ENCODE measurements at places on chromosomes 5 and 9.

DNA sequence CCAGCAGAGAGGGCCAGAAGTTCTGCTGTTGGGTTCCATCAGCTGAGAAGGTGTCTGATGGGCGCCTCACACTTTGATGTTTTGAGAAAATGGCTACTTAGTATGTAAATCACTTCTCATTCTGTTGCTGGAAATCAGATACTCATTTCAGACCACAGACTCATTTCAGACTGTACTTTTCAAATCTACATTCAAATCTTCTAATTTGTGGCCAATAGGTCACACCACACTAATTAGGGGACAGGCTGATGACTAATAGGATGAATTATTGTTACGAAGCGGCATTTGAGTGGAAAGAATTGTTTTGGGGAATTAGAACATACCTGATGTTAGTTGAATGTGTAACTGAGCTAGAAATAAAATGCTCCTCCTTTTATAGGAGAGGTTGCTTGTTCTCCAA lies 13.2 kb downstream of the MTAP start:
- no peak for DNase-seq

- peak; percentile 52 for DNase-seq
Observed at GRCh38 chr5:149162401-149163084, 21.2 kb downstream of the ABLIM3 start.

GRCh38 chr5:5854087-5854486 lies 431.6 kb downstream of the ICE1 start:
- no peak for DNase-seq

- no peak for DNase-seq
Observed at GRCh38 chr5:124395926-124396325, 350.5 kb downstream of the ZNF608 start.

- DNase-seq = no peak
Observed at GRCh38 chr5:91180506-91180905, 202.6 kb downstream of the ARRDC3 start.

GRCh38 chr9:72485821-72486593 lies 35.4 kb upstream of the TMC1 start:
- peak; percentile 78 for DNase-seq

DNA sequence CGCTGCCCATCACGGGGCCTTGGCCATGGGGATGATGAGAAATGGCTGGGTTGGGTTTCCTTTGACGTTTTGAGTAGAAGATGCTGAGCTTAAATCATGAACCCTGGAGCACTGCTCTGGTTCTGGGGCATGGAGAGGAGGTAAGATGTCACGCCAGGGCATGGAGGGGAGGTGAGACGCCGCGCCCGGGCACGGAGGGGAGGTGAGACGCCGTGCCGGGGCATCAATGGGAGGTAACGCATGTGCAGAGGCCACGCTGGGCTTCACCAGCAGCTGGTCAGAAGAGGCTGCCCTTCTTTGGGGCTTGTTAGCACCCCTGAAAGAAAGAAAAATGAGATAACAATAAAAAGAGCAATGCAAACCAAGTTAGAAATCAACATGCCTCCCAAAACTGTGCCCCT lies 322.5 kb upstream of the IRX4 start:
- DNase-seq = no peak

DNA sequence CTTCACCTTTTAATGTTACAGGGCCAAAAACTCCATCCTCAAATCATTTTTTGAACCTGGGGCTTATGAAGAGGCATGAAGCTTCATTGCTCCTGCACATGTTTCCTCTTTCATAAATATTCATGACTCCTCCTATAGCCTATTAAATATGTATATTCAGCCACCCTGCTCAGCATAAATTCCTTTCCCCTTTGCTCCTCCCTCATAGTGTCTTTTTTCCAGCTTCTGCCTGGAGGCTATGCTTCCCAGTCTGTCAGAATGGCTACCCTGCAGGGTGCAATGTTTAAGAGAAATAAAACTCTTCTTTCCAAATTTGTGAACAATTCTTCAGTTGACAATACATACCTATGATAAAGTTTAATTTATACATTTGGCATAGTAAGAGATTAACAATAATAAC lies 1082.9 kb upstream of the CDH18 start:
- no peak for DNase-seq

DNA sequence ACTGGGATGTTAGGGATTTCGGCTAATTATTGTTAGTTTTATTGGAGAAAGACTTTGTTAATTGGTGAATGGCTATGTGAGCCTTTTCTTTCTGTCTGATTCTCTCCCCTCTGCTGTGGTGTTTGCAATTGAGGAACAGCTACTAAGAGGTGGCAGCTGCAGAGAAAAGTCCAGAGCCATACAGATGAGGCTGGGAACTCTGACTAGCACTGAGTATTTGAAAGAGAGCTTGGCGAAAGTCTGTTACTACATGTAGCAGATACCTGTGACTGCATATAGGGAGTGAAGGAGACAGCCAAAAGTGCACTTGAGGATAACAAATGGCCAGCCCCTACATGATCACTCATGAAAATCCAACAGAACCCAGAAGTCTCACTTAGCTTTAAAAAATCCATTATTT lies 44.3 kb upstream of the HSPB3 start:
- DNase-seq = no peak

DNA sequence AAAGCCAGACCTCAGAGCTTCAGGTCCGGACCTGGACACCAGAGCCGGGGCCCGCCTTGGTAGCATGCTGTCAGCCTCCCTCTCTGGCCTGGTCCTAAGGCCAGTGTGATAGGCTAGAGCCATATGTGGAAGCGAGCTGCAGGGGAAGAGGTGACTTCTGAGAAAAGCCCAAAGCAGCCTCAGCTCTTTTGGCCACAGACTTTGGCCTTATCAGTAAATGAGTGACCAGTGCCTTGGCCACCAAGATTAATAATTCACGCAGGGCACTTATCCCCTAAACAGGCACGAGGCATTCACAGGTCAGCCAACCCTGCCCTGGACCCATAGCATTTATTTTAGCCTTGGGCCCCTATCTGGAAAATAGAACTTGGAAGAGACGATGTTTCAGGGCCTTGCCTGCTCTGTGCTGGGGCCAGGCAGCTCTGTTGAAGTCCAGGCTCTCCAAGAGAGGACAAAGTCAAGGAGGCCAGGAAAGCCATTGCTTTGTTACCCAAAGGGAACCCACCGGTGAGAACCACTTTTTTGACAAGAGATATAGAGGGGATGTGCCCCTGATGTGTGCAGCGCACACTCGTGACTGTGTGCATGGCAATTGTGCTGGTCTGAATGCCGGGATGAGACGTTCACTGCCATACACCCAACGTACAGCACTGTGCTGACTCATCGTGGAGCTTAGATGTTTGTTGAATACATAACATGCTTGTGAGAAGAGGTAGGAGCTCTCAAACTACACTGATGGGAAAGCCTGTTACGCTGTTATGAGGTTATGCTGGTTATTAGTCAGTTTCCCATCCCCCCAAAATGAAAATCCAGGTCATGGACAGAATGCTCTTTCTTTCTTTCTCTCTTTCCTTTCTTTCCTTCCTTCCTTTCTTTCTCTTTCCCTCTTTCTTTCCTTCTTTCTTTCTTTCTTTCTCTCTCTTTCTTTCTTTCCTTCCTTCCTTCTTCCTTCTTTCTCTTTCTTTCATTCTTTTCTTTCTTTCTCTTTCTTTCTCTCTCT lies 5.0 kb upstream of the SLC34A1 start:
- peak; percentile 78 for DNase-seq
